Activated CD4-positive, alpha-beta T cell treated with anti-CD3 and anti-CD28 coated beads, Interleukin-2, amount 50 U/mL, for 4 hours (primary cell): ENCODE measurements at places on chromosomes 16 and 17.

DNA sequence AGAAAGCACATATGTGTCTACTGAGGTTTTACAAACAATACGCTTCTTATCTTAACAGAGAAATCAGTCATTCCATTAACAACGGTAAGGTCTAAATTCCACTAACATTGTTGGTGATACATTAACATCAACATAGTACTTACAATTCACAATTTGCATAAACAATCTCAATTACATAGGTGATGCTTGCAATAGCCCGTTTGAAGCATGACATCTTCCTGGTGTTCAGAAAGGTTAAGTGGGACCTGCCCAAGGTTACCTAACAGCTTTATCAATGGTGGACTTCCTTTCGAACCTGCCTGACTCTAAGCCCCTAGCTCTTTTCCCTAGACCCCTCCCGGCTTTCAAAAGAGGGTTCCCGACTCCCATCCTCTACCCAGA, 699 bp downstream of the FAM222B start:
- no peak for DNase-seq

- peak; percentile 52 for DNase-seq
Observed at GRCh38 chr16:83956336-83957289, 3.6 kb downstream of the OSGIN1 start.

DNA sequence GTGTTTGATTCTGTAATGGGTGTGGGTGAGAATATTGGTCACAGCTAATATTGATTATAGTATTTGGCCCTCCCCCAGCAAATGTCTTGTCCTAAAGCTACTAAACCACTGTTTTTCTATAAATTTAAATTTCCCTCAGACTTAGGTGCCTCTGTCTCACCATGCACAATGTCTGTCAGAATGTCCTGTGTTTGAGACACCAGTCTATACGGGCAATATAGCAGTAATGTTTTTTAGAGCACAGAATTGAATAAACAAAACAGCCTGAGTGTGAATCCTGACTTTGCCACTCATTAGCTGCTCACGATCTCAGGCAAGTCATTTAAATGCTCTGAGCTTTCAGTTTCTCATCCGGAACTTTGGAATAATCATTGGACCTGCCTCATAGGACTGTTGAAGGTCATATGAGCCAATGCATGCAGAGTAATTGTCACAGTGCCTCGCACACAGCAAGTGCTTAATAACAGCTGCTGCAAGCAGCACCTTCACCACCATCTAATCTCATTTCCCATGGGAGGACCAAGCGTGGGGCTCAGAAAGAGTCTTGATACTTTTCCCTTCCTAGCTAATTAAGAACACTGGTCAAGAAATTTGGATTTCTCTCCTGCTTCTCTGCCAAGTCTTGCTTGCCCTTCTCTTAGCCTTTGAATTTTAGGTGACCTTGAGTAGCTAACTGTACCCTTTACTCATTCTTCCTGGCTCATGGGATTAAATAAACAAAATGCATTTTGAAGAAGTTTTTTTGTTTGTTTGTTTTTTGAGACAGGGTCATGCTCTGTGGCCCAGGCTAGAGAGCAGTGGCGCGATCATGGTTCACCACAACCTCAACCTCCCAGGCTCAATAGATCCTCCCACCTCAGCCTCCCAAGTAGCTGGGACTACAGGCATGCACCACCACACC, 9.8 kb downstream of the HLF start:
- DNase-seq = no peak

- DNase-seq = peak; percentile 21
Observed at GRCh38 chr17:4968486-4969046, 949 bp upstream of the SPAG7 start.
